ENCODE measurements at places on chromosomes 7 and 10.

- no peak for DNase-seq
Observed at GRCh38 chr7:148695953-148696352, 2.8 kb upstream of the CUL1 start.

- no peak for DNase-seq
Observed at GRCh38 chr10:29914986-29915785, 144.2 kb downstream of the JCAD start.

DNA sequence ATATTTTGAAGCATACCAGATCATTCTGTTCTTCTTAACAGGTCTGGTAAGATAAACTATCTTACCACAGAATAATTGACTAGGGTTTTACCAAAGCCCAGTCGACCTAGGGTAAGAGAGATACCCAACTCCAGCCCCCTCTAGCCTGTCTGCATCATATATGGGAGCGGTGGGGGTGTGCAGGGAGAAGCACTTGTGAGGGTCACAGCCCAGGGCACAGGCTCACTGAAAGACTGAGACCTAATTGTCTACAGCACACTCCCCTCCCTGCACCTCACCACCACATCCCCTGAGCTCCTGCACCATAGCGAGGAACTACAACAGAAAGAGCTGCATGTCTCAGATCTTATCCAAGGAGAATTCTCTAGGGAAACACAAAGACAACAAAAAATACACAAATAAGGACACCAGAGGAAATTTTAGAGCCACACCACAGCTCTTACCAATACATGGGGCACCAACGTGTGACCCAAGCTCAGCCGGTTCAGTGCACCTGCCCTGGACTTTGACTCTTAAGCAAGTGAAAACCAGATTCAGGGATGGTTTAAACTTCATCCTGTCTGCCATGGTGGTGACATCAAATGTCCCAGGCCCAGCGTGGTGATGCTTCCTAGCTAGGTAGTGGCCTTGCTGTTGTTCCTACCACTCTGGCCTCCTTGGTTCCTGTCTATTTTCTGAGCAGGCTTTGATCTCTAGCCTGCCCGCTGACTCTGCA, 150.8 kb downstream of the HERPUD2 start:
- no peak for DNase-seq

DNA sequence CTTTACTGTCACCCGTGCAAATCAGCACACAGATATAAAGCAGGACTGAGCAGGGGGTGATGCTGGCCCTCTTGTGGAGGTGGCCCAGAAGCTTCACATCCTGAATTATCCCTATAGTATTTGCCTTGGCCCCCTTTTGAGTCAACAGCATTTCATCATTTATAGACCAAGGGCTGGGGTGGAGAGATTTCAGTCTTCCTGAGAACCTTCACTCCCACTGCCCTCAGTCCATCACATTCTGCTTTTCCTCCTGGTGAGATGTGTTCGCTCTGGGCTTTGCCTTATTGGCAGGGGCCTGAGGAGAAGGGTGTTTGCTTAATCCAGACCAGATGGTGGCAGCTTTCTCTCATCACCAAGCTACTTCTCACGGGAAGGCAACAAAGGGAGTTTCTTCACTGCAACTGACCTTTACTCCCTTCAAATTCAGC, 47.7 kb downstream of the NOC3L start:
- DNase-seq, result no peak

DNA sequence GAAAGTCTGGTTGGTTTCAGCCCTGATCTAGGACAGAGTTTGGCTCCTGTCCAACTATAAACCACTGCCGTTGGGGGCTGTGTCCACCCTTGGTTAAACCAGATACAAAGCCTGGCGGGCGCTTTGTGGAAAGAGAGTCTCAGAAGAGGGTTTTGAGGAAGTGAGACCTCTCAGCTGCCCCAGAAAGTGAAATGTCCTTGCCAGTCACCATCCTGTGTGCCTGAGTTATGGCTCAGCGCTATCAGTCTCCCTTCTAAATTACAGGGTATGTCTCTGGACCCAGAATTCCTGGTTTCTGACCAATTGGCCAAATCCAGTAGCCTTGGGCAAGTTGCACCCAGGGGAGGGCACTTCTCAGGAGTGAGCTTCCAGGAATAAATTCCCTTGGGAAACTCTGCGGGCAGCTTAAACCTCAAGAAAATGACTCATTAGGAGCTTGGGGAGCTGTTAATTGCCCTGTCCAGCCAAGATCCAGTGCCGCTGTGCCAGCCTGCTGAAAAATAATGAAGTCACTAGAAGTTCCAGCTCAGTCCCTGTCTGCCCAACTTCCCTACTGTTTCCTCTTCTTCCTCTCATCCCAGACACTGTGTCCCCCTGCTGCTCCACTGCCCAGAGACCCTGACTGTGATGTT, 66.7 kb upstream of the PDZD8 start:
- DNase-seq, result no peak

GRCh38 chr10:22217842-22218241, at the start of gene EBLN1:
TSS of gene EBLN1 (minus strand) at chr10:22218015. CDS start at chr10:22209983, 8,032 bp downstream.
- no peak for DNase-seq

DNA sequence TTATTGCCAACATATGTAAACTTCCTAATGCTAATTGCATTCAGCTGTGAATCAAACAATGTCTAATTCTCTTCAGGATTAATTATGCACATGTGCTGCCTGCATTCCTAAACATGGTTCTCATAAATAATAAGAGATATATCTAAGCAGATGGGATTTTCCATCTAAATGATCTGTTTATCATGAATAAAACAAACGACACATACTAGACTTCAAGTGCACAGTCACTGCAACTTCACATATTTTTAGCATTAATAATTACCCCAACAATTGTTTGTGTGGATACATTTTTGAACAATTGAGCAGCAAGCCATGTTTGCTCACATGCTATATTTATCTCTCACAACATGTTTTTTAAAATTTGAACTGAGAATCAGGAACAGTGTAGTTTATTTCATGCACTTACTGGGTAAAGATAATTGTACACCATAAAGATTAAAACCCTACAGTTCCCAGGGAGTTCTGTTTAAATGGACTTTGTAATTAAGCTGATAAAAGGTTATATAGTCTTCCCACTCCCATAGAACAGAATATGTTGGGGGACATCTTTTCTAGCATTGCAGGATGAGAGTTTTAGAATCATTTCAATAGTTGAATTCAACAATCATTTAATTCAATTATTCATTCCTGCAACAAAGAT, 378.5 kb downstream of the MDFIC start:
- no peak for DNase-seq

DNA sequence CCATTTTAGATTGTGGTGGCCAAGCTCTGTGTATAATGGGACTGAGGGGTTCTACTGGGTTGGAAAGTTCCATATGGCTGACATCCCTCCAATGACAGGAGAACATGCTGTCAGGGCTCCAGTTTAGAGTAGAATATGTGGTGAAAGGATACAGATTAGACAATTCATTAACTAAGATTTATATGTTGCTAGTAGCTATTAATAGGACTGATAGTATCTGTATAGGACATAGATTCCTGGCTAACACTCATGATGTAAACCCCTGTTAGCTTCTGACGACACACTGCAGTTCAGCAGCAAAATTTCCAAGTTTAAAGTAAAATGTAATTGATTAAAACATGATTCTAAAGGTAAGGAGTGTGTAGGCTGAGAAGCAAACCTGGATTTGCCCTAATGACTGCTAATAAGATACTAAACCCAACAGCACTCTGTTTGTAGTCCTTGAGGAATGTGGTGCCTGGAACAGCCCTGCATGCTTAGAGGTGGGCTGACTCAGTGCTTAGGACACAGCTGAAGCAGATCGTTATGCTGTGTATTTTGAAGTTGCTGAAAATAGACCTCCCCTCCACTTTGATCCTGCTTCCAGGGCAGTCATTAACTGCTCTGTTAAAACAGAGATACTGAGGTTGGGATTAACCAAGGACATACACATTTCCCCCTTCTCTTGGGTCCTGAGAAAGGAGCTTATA, 1129.6 kb downstream of the SORCS3 start:
- DNase-seq, result no peak

DNA sequence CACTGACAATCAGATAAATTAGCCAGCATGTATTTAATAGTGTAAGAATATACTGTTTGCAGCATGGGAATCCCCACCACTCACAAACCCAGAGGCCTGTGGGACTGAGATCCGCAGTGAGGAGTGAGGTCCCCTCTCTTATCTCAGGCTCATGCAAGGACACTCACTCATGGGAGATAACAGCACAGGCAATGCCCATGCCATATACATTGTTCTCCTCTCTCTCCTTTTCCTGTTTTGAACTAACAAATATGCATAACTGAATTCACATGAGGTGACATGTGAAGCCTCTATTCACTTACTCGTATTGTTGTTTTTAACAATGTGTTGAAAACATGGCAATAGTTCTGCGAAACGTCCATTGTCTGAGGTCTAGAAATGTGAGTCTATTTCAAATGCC, 230.5 kb downstream of the ARHGAP21 start:
- DNase-seq, result no peak

DNA sequence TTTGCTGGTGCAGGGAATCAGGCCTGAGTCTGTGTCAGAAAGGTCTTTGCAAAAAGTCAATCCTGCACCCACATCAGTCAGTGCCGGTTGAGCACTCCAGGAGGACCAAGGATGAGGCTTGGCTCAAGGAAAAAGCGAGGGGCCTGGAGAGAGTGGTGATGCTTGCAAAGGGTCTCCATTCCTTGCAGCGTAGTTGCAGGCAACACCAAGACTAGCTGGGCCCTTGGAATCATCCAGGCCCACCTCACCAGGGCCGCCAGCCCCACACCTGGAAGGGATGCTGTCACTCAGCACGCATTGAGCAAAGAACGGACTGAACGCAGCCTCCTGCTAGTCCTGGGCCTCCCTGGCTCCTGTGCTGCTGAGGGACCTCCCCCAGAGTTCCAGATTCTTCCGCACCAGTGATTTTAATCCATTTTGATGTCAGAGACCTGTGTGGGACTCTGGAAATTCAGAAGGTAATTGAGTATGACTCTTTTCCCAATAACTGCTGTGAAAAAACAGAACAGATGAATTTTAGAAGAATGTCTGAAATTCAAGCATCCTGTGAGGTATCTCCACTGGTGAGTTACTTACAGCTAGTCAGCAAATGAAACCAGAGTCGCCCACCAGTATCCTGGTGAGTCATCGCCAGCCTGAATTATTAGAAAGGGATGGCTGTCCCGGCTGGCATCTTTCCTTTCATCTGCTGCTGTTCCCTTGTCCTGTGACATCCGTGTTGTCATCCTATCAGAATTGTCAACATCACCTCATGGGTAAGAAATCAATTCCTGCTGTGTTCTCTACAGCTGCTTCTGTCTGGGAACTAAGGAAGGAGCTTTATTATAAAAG, 150.8 kb upstream of the NPS start:
- DNase-seq, result no peak

DNA sequence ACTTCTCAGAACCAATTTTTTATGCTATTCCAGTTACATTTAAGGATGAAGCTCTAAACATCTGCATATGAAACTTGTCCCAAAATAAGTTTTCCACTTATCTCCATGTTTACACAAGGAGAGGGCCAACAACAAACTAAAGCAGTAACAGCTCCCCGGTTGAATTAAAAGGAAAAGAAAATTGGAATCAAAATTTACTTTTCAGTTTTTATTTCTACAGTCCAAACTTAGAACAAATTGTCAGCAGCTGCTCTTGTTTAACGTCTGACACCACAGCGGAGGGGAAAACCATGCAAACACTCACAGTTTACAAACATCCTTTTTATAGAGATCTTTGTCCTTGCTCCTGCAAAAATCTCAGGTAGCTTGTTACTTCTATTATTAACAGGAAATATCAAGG, 101.3 kb downstream of the COL28A1 start:
- DNase-seq, result no peak

DNA sequence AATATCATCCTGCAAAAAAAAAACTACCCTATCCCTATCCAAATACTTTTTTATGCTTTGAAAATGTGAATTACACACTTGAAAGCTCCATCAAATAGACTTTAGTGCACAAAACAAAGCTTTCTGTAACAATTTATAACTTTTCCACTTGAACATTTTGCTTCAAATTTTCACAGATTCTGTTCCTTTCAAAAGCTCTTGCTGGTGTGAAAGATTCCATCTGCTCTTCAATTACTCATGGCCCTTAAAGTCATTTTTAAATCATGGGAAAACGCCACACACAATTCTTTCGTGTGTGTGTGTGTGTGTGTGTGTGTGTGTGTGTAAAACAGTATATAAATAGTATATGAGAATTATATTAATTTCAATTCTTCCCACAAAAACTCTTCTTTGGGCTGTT, 167.5 kb downstream of the PRPF18 start:
- no peak for DNase-seq

DNA sequence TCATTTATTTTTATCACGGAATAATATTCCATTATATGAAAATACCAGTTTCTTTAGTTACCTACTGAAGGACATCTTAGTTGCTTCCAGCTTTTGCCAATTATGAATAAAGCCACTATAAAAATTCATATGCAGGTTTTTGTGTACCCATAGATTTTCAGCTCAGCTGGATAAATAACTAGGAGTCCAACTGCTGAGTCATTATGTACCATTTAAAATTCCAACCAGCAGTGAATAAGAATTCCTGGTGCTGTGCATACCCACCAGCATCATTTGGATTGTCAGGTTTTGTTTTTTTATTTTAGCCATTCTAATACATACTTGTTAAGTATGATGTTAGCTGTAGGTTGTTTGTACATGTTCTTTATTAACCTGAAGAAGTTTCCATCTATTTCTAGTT, 14.5 kb downstream of the FAM24B start:
- no peak for DNase-seq

DNA sequence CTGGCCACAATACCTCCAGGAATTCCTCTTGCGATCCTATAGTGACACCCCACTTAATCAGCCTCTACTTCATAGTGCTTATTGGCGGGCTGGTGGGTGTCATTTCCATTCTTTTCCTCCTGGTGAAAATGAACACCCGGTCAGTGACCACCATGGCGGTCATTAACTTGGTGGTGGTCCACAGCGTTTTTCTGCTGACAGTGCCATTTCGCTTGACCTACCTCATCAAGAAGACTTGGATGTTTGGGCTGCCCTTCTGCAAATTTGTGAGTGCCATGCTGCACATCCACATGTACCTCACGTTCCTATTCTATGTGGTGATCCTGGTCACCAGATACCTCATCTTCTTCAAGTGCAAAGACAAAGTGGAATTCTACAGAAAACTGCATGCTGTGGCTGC, 56.8 kb downstream of the GPR141 start:
- DNase-seq, result no peak

- no peak for DNase-seq
Observed at GRCh38 chr10:72056113-72056512, 32.2 kb downstream of the SPOCK2 start.

- DNase-seq, result no peak
Observed at GRCh38 chr7:121069346-121070100, 81.0 kb downstream of the CPED1 start.

- DNase-seq, result no peak
Observed at GRCh38 chr10:36087006-36088005, 445.2 kb upstream of the FZD8 start.

DNA sequence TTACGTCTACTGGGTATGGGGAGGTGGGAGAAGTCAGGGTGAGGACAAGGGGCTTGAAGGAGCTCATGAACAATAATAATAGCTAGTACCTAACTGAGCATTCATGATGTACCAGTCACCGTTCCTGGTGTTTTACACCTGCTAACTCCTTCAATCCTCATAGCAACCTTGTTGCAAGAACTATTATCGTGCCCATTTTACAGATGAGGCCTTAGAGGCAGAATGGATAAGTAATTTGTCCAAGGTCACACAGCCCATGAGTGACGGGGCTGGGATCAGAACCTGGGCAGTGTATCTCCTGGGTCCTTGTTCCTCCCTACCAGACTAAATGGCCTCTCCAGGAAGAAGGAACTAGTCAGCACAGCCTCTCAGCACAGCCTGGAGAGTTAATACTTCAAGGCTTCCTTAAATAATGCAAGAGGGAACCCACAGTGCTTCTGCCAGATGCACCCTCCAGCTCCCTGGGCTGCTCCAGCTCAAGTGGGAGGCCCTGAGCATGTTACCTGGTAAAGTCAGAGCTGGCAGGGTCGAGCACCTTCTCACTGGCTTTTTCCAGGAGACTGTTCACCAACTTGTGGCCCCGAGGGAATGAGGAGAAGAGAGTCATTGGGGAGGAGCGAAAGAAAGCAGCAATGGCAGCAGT, 28.8 kb downstream of the RRP12 start:
- DNase-seq, result no peak
